Endodermal cell (in vitro differentiated cells): ENCODE measurements at places on chromosomes 16 and 17.

- no peak for DNase-seq
Observed at GRCh38 chr16:3997231-3997841, 116.8 kb upstream of the CREBBP start.

DNA sequence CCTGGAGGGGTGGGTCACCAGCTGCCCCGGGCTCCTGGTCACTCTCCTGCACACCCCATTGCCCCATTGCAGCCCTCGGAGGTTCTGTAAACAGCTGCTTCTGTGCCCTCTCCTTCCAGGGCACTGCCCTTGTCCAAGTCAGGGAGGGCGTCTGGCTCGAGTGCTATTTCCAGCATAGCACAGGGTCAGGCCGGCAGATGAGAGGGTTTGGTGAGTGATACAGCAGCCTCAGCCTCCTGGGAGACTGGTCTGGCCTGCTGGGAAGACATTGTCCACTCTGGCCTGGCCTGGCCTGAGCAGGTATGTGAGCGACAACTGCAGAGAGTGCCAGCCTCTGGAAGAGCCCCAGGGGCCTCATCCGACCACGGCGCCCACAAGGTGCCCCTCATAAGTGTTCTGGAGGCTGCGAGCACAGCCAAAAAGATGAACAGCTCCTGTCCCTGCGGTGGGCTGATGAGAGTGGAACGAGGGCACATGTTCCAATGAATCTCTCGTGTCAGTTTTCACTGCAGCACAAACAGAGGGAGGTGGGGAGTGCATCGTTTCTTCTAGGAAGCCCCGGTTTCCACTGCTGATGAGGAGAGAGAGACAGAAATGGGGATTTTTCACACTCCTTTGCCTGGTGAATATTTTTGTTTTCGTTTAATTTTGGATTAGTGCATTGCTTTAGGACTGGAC is 105.8 kb upstream of the SDK2 start:
- DNase-seq = no peak

DNA sequence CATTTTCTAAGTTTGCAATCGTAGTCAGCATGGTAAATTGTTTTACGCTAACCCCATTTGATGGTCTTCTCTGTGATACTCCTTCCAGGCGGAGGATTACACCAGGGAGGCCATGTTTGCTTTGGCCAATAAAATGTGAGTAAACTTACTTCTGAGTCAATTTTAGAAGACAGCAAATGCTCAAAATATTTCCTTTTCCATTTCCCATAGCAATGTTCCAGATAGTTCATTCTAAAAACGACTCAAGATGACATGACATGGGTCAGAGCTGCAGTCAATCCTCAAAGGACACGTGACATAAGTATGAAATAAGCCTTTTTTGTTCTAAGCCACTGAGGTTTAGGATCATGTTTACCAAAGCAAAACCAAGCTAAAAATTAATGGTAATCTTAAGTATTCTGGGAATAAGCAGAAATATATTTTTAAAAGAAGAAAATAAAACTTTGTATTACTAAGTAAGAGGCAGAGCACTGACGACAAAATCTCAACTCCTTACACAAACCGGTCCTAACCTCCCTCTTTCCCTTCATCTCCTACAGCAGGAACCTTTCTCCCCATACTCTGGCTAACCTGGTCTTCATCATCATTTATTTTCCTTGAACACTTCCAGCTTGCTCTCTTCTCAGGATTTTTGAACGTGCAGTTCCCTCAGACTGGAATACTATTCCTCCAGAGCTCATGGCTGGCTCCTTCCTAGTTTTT is 266.2 kb downstream of the CEP112 start:
- DNase-seq = no peak

- no peak for DNase-seq
Observed at GRCh38 chr17:57587193-57587969, 157.7 kb downstream of the CCDC182 start.

- no peak for DNase-seq
Observed at GRCh38 chr16:26749072-26749471, 317.7 kb upstream of the C16orf82 start.

DNA sequence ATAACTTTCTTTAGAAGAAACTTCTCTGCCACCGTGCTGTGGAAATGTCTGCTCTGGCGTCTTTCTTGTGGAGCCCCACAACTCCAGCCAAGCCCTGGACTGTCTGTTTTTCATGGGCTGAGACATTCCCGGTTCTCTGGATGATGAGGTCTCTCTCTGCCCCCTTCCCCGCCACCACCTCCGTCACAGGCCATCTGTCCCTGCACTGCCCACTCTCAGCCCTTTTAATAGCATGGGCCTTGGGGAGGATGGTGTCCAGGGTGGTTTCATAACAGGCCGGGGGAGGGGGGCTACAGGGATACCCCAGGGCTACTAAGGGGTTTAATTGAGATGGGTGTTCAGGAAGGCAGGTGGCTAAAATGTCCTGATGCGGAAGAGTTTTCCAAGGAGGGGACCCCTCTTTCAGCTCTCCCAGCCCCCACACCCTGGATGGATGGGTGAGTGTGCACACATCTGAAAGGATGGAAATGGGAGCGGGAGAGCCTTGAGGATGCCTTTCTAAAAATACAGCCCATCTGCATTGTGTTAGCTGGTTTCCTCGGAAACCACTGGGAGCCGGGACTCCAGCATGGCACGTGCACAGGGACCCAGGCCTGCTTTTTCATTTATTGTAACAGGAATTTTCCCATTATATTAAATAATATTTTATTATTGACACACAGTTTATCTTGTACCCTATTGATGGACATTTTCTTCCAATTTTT is 14.6 kb upstream of the NDRG4 start:
- no peak for DNase-seq

GRCh38 chr17:75722076-75722475 is 817 bp downstream of the ITGB4 start:
- DNase-seq = no peak
